Stimulated activated CD8-positive, alpha-beta memory T cell treated with anti-CD3 and anti-CD28 coated beads, Interleukin-4, amount 100 ng/mL, for 48 hours (primary cell): ENCODE measurements at places on chromosomes 3 and 15.

DNA sequence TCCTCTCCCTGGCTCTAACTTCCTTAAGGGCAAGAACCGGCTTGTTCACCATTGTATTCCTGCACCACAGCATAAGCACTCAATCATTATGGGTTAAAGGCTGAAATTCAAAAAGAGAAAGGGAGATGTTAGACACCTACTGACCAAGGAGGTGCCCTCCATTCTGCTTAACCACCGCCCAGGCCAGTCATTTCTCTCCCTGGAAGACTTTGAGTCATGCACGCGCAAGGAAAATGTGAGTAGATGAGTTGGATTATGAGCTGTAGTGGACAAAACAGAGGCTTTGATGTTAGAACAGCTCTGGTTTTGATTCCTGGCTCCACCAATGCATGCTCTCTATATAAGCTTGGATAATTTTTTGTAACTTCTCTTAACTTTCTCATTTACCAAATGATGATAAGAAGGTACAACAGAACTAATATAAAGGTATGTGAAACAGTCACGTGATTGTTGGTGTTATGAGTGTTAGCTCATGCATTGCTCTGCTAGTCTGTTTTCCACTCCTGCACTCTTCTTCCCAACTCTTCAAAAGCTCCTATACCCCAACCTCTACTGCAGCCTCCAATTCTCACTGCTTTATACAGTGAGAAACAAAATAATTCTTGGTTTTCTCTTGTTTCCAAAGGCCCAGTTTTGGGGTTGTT lies 148.4 kb upstream of the ATP11B start:
- peak; percentile 61 for DNase-seq

- no peak for DNase-seq
Observed at GRCh38 chr15:63999177-63999576, 47.1 kb downstream of the DAPK2 start.

- DNase-seq = no peak
Observed at GRCh38 chr15:58947179-58947578, 13.7 kb upstream of the SLTM start.

DNA sequence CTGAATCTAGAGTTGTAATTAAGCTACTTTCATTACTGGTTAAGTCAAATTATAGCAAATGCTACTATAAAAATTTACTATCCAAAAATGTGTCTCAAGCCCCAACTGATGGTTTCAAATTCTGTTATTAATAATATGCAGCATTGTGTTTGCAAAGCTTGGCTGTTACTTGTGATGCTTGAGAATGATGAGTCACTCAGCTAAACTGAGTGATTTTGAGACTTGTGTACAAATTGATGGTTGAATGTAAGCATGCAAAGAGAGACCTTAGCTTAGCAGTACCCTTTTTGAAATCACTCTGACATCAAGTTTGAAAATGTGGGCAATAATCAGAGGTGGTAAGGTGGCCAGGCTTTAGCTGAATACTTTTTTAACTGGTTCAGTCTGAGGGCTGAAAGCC lies 27.6 kb downstream of the OPA1 start:
- no peak for DNase-seq

GRCh38 chr15:96002890-96003859 lies 327.3 kb upstream of the NR2F2 start:
- no peak for DNase-seq

GRCh38 chr3:10964537-10965167 lies 27.9 kb upstream of the SLC6A1 start:
- DNase-seq = no peak

DNA sequence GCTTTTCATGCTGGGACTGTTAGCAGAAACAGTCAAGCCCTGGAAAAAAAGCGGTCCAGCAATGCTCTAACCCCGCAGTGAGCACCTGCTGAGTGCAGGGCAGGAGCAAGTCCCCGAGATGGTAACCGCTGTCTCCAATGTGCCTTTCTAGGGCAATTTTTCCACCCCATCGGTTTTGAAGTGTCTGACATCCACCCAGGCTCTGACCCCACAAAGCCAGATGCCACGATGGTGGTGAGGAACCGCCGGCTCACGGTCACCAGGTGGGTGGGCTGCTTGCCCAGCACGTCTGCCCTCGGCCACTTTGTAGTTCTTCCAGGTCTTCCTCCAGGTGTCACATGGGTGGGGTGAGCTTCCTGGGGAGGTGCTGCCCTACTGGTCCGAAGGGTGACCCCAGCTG lies 3.2 kb upstream of the ITIH3 start:
- DNase-seq = no peak

GRCh38 chr3:114212646-114213045 lies 24.7 kb downstream of the ZNF80 start:
- no peak for DNase-seq

DNA sequence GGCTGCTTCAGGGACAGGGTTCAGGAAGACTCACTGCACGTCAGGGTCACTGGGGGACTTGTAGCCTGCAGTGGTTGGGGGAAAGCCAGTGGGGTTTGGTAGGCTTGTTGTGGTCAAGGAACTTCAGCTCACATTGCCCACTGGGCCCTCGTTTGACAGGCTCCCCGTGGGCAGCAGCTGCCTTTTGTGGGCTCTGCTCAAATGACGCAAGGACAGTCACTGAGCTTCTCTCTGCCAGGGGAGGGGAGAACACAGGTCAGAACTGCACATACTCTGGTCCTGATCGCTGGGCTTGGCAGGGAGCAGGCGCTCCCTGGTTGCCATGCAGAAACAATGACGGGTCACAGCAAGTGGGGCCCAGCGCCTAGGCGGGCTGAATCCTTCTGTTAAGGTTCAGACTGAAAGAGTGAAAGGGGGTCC lies 45.5 kb downstream of the FAM174B start:
- no peak for DNase-seq

DNA sequence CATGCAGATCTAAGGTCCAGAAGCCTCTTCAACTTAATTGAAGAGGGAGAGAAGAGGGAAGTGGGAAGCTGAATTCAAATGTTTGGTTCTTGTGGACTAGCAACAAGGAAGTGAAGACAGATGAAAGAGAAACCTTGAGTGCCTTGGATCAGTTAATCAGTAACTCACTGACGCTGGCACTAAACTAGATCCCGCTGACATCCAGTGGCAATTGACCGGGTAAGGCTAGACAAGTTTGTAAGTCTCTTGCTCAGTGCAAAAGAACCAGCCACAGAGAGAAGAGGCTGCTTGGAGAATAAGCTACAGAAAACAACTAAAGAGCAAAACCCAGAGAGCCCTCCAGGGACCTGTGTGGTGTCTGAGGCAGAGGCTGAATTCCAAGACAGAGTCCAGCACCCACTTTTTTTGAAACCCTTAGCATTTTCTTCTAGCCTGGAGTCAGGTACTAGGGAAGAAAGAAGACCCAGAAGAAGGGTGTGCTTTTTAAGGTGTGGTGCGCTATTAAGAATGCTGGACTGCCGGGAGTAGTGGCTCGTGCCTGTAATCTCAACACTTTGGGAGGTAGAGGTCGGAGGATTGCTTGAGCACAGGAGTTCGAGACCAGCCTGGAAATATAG lies 6.9 kb downstream of the PLCH1 start:
- DNase-seq = no peak

DNA sequence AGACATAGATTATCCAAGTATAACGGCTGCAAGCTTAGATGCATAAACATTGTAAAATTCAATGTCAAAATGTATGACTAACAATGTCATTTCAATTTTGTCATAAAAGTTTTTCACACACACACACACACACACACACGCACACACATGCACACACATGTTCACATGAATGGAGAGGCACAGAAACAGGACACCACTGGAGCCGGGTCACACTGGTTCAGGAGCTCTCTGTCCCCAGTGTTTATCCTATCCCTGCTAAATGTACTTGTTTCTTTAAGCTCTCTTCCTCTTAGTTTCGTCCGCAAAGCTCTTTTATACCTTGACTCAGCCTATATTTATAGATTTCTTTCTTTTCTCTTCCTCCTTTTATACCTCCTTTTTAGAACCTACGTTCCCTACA lies 249.9 kb downstream of the CADPS start:
- DNase-seq = no peak

DNA sequence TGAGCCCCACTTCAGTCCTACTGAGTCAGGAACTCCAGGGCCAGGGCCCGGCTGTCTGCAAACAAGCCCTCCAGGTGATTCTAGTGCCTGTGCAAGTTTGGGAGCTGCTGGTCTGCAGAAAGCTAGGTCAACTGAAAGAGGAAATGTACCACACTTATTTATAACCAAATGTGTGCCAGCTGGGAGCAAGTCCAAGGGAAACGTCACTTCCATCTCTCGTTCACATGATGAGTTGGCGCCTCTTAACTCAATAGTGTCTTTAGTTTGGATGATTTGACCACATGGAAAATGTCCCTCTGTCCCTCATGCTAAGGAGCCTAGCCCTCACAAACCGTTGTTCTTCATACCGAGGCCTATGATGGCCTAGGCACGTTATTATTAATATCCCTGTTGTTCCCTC lies 43.2 kb downstream of the GOLGA8S start:
- DNase-seq = no peak

DNA sequence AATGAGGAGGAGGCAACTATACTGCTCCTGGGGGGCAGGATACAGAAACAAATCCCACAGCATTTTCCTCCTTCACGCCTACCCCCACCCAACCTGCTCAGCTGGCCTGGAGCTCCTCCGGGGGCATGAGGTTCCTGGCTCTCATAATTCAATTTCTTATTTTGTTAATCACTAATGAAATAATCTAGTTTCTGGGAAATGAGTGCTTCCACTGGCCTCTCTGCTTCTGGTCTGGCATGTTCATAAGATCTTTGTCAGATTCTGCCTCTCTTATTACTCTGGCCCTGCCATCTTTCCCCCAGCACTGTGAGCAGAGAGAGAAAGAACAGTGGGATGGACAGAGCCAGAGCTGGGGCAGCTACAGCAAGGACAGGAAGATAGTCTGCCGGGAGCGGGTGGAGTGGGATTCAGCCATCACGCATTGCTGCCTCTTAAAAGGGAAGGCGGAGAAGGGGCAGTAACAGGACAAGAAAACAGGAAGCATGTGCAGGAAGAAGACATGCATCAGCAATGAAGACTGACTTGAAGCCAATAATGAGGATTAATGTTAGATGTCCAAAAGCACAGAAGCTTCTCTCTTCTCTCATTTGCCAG lies 13.6 kb downstream of the RPAP1 start:
- DNase-seq = no peak

GRCh38 chr3:135213213-135213612 lies 418.2 kb downstream of the EPHB1 start:
- no peak for DNase-seq

GRCh38 chr15:35751413-35752133 lies 205.6 kb upstream of the DPH6 start:
- DNase-seq = peak; percentile 77

GRCh38 chr3:40719660-40720287 lies 195.0 kb downstream of the ZNF621 start:
- no peak for DNase-seq

GRCh38 chr3:108100906-108101660 lies 10.3 kb upstream of the CD47 start:
- peak; percentile 46 for DNase-seq

DNA sequence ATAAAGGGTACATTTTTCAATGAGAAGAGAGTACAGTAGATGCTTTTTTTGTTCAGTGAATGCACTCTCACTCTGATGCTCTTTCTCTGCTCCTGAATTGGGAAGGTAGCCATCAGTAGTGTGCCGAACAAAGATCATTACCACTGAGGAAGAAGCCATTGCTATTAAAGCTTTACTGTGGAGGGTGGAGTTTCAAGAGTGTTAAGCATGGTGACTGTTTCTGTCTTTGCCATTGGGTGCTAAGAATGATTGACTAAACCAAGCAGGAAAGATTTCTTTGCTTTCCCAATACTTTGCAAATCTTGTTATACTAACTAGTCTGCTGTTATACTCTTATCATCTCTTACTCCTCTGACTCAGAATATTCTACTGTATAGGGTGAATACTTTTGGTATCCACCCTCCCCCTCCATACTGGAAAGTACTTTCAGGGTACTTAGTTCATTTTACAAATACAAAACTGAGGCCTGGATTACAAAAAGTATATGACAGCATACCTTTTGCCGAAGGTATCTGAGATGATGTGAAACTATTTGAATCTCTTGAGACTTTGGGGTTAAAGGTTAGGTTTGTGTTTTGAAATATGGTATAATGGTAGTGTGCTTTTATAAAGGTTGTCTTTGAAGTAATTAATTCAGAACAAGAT lies 1.7 kb downstream of the RAB11A start:
- DNase-seq = no peak

- no peak for DNase-seq
Observed at GRCh38 chr15:94917068-94917467, 685.7 kb downstream of the MCTP2 start.

GRCh38 chr15:28935316-28935715 lies 49.5 kb downstream of the APBA2 start:
- DNase-seq = peak; percentile 73

DNA sequence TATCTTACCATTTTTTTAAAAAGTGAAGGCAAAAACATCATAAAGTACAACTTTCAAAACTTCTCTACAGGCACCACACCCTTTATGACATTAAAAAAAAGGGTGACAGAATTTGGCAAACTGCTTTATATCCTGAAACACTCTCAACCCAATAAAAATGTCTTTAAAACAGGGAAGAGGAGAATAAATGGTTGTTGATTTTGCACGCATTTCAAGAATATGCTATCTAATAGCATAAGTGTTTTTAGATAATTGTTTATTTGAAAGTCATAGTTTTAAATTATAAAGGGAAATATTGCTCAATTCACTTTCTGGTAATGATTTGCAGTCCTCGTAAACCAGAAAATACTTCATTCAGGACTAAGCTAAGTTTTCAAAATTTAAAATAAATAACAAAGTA lies 1.7 kb upstream of the PCOLCE2 start:
- no peak for DNase-seq

DNA sequence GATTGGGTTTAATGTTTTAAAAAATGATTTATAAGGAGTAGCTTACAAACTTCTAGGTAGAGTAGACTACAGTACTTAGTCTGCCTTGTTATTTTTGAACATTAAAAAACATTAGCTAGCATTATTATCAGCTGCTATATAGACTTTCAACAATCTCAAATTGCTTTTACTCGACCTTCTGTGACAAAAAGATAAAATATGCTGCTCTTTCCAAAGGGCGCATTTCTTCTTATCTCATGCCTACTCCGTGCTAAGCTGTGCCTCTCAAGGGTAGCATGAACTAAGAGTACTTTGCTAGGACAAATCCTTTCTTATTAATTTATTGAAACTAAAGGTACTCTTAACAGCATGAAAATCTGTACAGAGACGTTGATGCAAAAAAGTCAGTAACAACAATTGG lies 71.3 kb downstream of the SPRED1 start:
- no peak for DNase-seq

GRCh38 chr15:58864602-58865424 lies 68.7 kb downstream of the SLTM start:
- no peak for DNase-seq

- no peak for DNase-seq
Observed at GRCh38 chr3:127647166-127647844, 18.3 kb downstream of the PODXL2 start.

DNA sequence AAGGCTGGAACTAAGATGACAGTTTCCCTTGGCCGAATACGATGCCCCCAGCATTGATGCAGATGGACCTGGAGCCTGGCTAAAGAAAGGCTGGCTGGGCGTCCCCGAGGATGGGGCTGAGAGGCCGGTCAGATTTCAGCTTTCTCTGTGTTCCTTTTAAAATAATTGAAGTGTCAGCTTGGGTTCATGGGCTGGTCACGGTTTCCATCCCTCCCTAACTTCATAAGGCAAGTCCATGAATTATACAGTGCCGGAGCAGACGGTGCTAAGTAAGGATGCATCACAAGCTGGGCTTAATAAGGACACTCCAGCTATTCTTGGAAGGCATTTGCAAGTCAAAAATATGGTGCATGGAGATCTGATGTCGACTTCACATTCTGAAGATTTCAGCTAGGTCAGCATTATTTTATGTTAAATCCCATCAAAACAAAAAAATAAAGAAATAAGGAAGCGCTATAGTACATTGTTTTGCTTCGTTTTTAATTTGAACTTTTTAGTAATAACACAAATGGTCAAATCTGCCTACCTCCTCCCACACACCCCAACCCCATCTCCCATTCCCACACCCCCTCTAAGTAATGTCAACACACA lies 220.8 kb downstream of the RPLP1 start:
- DNase-seq = no peak
